ENCODE measurements at places on chromosomes 1 and 21. TPM values are rescaled to one million over a fixed set of nuclear protein-coding genes. Genes with fewer than 3 reads are reported as not detected.

The PADI2 gene
- 0.98 TPM for total RNA-seq

The ELAVL4 gene
- not detected for total RNA-seq

The ILDR2 gene
- not detected for total RNA-seq

The TINAGL1 gene
- total RNA-seq = 373 TPM

The CRNN gene
- not detected for total RNA-seq

The C1QTNF12 gene
- not detected for total RNA-seq

The CFAP107 gene
- total RNA-seq = not detected

The GIPC2 gene
- total RNA-seq = 2.6 TPM

The ADAMTS4 gene
- 79.3 TPM for total RNA-seq
